ENCODE measurements at places on chromosomes 2 and 18.

DNA sequence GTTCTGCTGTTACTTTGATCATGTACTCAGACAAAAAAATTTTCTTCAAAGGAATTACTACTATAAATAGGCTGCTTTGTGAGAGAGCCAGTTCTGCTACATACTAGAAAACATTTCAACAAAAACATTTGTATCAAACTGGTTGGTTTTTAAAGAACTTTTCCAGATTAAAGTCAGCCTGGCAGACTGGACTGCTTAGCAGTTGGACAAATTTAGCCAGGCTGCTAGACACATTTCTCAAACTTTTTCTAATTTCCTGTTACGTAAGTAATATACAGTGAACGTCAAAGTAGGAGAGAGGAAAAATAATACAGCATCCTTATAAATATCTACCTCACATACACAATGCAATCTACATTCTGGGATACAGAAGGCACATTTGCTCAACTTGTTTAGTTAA is 109.5 kb downstream of the SP3 start:
- DNase-seq, result no peak

GRCh38 chr2:212752730-212753351 is 214.2 kb upstream of the ERBB4 start:
- DNase-seq, result no peak

DNA sequence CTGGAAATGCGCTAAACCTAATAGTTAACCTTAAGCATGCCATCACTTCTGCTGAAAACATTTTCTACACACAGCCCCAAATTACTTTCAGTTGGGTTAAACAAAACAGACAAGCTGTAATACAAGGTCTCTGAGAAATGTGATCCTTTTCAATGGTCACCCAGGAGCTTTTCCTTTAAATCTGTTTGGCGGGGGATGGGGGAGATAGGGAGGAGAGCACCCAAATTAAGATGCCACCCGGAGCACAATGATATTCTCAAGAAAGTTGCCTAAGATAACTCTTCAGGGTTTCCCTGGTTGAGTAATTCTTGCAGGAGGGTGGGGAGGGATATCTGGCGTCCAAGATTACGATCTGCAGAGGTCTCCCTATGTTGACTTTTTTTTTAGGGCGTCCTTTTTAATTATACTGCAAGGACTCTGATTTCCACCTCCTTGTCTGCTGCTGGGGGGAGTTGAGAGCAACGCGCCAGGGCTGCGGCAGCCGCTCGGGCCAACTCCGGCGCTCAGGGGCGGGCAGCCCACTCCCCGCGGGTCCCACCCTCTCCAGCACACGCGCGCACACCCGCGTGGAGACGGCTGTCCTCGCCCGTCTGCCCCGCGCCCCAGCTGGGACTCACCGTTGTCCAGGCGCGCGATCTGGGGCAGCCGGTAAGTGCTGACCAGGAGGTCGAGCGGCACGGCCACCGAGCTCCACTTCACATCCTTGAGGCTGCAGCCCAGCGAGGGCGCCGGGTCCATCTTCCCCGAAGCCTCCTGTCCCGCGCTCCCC is 807 bp downstream of the GAREM1 start:
- DNase-seq, result peak; percentile 75

- no peak for DNase-seq
These were observed 191.3 kb downstream of the AGAP1 start for GRCh38 chr2:235685024-235685721.

- DNase-seq, result no peak
These were observed 2.9 kb downstream of the STON1 start for GRCh38 chr2:48532824-48533223.

DNA sequence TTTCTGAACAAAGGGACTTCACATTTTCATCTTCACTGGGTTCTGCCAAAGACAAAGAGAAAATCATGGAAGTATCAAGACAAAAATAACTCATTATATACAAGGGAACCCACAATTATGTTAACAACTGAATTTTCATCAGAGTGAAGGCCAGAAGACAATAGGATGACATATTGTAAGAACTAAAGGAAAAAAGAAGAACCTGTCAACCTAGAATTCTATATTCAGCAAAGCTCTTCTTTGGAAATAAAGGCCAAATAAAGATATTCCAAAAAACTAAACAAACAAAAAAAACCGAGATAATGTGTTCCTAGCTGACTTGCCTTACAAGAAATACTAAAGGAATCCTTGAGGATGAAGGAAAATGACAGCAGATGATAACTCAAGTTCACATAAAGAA is 10.3 kb upstream of the ZCCHC2 start:
- DNase-seq, result no peak

GRCh38 chr2:95385570-95385984 is 16.9 kb upstream of the FAHD2A start:
- DNase-seq, result peak; percentile 69

DNA sequence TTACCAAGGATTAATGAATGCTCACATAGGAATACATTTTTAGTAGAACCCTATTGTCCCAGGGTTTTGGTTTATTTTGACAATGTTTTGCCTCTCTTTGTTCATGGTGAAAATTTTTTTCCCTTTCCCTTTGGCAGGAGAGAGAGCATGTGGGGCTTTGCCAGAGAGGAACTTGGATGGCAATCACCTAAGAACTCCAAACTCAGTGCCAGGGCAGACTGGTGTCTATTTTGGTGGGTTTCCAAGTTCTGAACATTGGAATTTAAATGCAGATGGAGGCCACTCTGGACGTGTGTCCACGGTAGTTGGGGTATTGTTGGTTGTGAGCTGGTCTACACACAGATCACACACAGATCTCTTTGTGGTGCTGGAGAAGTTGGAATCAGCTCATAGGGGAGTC is 2091.1 kb upstream of the PIK3C3 start:
- DNase-seq, result no peak

DNA sequence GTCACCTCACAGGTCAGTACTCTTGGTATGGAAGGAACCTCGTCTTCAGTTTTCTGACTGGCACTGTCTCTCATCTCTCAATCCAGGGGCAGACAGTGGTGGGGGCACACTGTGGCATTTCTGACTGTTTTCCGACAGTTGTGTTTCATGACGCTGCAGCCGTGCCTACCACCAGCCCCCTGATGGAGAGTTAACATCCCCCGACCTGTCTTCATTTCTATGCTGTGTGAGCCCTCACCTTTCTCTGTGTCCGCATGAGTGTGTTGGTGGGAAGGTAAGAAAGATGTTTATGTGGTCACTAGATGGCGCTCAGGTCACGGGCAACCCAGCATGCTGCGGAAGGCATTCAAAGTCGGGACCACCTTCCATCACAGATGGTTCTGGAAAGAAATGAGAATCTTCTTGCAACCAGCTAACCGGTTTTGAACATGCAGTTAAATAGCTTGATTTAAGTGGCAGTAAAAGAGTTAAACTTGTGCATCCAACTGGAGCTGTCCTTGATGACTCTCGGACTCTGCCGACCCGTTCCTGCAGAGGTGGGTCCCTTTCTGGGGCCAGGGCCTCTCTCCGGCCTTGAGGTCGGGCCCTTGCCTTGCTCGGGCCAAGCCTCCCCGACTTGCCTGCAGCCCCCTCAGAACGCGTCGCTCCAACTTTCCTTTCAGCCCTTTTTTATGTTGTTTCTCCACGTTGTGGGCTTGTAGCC is 92.4 kb downstream of the DYSF start:
- DNase-seq, result no peak

All from coronary artery (tissue), 2 donors.